ENCODE measurements at places on chromosomes 16 and 17. TPM values are rescaled to one million over a fixed set of nuclear protein-coding genes. Genes with fewer than 3 reads are reported as not detected.

The BTBD17 gene
- polyA plus RNA-seq, result not detected

- DNase-seq, result no peak
Observed at GRCh38 chr16:19294156-19294649, 8.7 kb downstream of the CLEC19A start.

DNA sequence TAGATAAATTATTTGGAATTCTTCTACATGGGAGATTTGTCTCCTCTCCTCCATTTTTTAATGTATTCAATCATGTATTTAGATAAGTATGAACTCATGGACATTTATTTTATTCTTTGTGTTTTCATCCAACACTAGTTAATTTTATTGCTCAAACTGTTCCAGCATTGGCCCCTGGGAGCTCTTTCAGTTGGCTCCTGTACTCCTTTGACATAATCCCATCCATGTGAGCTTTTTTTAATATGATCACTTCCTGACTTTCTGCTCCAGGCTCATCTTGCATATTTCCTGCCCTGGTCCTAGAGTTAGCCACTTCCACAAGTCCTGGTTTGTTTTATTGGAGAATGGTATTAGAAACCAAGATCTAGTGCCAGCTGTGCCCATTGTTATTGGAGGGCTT, 419.0 kb upstream of the CDH11 start:
- DNase-seq, result no peak

DNA sequence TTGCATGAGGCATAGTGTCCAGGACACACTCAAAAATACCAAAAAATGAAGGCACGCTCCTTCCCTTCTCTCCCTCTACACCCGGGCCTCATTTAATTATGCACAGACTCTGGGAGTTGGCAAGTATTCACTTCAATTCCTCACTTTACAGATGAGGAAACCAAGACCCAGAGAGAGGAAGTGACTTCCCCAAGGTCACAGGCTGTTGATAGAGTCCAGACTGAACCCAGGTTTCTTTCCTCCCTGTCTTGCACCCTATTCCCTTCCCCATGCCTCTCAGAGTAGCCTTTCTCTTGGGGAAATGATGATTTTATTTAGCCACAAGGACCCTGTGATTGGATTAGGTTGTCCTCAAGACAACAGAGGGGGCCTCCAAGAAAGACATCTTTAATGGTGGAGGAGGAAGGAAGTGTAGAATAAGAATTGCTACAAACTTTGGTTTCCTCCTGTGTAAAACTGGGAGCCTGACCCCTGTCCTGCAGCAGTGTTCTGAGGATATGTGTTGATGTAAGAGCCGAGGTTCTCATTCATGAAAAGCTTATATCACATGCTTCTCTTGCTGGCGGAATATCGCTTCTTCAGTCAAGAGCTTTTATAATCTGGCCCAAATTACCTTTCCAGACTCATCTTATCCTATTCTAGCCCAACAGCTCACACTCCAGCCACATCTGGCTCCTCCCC, 48.8 kb upstream of the SIAH1 start:
- DNase-seq, result no peak

- no peak for DNase-seq
Observed at GRCh38 chr17:77857613-77858012, 100.9 kb upstream of the TNRC6C start.
